Activated T-cell treated with anti-CD3 and anti-CD28 coated beads, Interleukin-2, amount 50 U/mL, for 4 hours (primary cell): ENCODE measurements at places on chromosomes 13 and 19. TPM values are rescaled to one million over a fixed set of nuclear protein-coding genes. Genes with fewer than 3 reads are reported as not detected.

MRPS31 gene
- total RNA-seq = 48.4 TPM

SBK3 gene
- not detected for total RNA-seq

RAP2A gene
- 15.5 TPM for total RNA-seq

SLC7A10 gene
- total RNA-seq = not detected

SKA3 gene
- 7.3 TPM for total RNA-seq

GPR4 gene
- total RNA-seq = not detected

CEACAM3 gene
- not detected for total RNA-seq

DNA sequence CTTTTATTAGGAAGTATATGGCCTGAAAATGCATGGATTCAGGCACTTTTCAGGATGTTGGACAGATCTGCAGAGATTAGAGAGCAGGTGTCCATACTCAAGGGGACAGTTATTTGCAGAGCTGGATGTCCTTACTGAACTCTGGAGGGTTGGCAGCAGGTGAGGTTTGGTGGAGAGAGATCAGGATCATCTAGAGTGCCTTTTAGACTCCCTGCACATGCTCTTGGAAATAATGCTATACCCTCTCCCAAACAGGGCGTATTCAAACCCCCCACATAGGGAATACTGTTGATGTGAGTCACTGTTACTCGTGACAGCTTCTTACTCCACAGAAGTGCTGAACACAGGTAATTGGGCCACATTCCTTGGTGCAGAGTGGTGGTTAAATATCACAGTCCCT lies 725.7 kb upstream of the SGCG start:
- DNase-seq = no peak

GRCh38 chr19:57949702-57950101 lies 2.2 kb upstream of the ZNF256 start:
- DNase-seq = no peak

DNA sequence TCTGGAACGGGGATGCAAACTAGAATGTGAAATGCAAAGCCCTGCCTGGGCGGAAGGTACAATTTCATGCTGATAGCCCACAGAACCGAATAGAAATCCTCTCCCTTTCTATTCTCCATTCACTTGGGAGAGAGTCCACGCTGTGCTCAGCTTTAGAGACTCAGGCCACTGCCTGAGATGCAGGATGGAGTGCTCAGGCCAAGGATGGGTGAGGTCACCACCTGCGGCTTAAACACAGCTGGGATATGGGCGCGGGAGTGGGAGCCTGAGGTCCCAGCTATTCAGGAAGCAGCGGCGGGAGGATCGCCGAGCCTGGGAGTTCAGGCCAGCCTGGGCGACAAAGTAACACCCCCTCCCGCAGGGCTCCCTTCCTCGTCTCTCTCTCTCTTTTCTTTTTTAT lies 446 bp upstream of the ZNF83 start:
- DNase-seq = no peak

DNA sequence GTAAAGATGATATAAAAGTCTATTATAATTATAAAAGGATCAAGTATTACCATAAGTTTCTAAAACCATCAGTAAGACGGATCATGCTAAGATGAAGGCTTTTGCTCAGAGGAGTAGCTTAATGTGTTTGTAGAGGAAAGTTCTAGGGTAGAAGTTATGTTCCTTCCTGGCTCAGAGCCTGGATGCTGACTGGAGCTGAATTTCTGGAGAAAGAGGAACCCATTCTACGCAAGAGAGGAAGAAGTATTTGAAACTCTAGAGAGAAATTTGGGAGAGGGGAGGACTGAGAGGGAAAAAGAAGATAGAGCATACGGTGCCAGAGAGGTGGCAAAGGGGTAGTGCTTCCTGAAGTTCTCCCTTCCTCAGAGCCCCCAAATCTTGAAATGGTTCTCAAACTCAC lies 51.4 kb upstream of the SGCG start:
- no peak for DNase-seq

DNA sequence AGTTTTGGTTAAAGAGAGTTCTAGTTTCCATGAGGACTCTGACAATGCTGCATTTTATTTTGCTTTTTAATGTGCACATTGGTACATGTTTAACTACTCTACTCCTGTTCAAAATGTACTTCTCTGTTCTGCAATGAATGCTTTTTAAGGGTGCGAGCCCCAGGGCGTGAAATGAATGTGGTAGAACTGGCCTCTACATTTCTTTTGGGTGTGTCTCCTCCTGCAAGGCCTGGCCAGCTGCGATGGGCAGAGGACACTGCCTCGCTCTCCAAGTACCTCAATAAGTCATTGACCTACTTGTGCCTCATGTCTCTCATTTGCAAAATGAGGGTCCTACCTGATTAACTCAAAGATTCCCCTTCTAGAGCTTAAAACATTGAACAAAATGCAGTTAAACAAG lies 6.7 kb downstream of the RGS9BP start:
- DNase-seq = no peak

- peak; percentile 32 for DNase-seq
Observed at GRCh38 chr13:29954082-29955028, 103.9 kb upstream of the UBL3 start.

DNA sequence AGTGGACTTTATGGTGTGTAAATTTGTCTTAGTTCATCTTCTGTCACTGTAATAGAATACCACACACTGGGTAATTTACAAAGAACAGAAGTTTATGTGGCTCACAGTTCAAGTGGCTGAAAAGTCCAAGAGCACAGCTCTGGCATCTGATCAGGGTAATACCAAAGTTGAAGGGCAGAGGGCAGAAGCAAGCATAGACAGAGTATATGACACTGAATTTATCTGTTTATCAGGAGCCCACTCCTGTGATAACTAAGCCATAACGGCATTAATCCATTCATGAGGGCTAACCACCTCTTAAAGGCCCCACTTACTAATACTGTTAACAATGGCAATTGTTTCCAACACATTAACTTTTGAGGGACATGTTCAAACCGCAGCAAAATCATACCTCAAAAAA lies 4.0 kb upstream of the RFXAP start:
- no peak for DNase-seq

DNA sequence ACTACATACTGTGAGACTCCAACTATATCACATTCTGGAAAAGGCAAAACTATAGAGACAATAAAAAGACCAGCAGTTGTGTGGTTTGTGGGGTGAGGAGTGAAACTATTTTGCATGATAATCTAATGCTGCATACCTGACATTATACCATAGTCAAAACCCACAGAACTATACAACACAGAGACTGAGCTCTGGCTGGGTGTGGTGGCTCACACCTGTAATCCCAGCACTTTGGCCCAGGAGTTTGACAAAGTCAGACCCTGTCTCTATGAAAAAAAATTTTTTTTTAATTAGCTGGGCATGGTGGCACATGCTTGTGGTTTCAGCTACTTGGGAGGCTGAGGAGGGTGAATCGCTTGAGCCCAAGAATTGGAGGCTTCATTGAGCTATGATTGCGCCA lies 11.9 kb downstream of the ZNF541 start:
- no peak for DNase-seq

- no peak for DNase-seq
Observed at GRCh38 chr13:77732287-77732686, 34.8 kb downstream of the SLAIN1 start.

DNA sequence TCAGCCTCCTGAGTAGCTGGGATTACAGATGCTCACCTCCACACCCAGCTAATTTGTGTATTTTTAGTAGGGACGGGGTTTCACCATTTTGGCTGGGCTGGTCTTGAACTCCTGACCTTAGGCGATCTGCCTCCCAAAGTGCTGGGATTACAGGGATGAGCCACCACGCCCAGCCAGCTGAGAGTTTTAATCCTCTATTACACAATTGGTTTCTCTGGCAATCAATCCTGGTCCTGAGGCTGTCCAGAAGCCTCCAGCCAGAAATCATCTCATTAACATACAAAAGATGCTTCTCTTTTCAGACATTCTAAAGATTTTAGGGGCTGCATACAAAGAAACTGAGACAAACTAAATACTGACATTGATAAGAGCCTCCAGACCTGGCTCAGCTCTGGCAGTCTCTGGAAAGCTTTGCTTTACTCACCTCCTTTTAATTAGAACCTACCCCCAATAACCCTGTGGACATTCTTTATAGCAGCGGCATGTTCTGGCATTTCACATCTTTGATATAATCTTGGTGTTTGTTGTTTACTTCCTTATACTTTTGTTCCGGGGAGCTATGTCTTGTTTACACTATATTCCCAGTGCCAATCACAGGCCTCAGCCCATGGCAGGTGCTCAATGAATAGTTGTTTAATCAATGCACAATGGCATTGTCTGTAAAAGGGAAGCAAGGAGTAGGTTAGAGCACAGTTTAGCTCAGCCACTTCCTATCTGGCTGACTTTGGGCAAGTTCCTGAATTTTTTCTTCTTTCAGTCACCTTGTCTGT lies 4.1 kb upstream of the ZNF724 start:
- no peak for DNase-seq

GRCh38 chr13:30002577-30002976 lies 152.2 kb upstream of the UBL3 start:
- no peak for DNase-seq

GRCh38 chr19:44947041-44947581 lies 1.3 kb downstream of the APOC2 start:
- DNase-seq = no peak
